Mucosa of descending colon (tissue), 3 donors: ENCODE measurements at places on chromosomes 7 and 10. TPM values are rescaled to one million over a fixed set of nuclear protein-coding genes. Genes with fewer than 3 reads are reported as not detected.

DNA sequence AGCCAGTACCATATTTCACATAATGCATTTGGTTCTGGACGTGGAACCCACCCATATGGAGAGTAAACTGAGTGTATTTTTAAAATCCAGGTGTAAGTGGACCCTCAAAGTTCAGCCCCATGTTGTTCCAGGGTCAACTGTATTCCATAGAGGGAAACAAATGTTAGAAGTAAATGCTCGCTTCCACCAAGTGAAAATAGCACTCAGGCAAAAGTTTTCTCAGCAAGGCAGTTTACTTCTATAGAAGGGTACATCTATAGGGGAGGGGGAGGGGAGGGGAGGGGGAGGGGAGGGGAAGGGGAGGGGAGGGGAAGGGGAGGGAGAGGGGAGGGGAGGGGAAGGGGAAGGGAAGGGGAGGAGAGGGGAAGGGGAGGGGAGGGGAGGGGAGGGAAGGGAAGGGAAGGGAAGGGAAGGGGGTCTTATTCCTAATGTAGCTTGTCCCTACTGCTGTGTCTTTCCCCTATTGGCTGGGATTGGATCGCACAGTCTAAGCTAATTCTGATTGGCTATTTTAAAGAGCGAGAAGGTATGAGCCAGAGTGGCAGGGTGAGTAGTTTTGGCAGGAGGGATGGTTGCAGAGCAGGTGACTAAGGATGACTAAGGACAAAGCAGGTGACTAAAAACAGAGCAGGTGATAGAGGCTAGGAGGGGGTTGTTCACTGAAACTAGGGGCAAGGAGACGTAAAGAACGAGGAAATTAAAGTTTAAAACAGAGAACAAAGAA lies 29.1 kb downstream of the GARIN1A start:
- DNase-seq, result no peak

- DNase-seq, result peak; percentile 4
Observed at GRCh38 chr7:103445228-103446048, 569 bp downstream of the SLC26A5 start.

DNA sequence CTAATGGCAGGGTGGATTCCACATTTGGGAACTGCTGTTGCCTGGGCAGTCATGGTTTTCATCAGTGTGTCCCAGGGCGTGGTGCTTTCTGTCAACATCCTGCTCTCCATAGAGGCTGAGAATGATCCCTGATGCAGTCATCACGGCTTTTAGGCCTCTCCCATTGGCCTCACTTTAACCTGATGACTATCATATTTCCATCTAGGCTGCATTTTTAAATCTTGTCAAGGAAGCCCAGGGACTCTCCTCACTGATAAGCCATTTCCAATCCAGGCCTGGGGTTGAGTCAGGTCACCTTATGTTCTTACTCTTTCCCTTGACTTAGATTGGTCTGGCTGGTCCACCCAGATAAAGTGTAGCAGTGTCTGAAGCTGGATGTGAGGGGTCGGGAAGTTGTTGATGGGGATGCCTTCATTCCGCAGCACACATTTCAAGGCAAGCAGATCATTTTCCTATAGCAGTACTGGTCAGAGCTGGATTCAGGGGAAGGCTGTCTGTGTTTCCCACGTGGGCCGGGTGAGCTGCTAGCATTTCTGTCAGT lies 177.0 kb downstream of the AUTS2 start:
- DNase-seq, result no peak

GRCh38 chr7:139860090-139860775 lies 31.2 kb downstream of the TBXAS1 start:
- DNase-seq, result no peak

- DNase-seq, result no peak
Observed at GRCh38 chr10:59563531-59563930, 146.1 kb downstream of the SLC16A9 start.

DNA sequence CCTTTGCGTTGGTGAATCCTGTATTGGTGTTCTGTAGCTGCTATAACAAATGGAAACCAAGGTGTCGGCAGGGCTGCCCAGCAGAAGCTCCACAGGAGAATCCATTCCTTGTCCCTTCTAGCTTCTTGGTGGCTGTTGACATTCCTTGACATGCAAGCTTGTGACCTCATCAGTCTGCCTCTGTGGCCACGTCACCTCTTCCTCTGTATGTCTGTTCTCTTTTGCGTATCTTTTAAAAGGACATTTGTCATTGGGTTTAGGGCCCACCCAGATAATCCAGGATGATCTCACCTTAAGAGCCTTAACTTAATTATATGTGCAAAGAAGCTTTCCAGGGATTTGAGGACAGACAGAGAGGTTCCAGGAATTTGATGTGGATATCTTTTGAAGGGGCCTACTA lies 15.3 kb upstream of the ZCCHC24 start:
- no peak for DNase-seq

DNA sequence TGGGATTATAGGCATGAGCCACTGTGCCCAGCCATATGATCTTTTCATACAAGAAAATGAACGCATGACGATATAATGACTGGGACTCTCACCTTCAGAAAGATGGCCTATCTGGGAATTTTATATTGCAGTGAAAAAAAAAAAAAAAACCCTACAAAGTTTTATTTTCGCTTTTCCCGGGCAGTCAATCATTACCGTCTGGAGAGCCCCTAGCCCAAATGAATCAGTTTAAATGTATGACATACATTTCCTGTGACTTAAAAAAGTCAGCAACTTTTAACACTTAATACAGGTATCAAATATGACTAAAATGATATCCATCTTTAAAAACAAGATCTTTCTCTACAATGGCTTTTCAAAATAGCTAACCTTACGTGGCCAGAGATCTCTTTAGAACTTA lies 48.2 kb upstream of the NMT2 start:
- no peak for DNase-seq

DNA sequence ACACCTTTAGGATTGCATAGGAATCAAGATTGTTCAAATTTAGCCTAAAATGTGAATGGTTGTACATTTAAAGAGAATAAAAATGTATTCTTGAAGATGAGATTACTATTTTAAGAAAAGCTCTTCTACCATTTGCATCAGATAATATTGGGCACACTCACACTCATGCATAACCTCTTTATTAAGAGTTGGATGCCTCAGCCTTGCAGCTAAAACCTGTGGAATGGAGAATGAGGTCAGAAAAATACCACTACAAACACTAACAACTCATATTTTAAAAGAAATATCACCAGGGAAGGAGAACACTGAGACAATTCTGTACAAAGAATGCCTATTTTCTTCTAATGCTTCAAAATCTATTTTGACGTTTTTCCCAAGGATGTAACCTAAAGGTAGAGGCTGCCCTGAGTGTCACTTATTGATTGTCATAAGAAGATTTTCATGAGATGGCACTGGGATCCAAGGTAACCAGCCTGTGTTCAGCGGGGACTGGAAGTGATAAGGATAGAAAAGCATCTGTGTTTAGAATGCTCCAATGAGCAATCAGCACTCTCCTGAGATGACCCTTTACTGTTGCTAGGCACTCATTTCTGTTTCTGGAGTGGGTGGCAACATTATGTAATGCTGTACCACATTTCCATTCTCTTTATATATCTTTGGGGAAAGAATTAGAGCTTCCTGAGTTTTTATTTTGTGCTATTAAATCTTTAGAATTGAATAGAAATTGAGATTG lies 26.6 kb downstream of the REEP3 start:
- DNase-seq, result no peak

DNA sequence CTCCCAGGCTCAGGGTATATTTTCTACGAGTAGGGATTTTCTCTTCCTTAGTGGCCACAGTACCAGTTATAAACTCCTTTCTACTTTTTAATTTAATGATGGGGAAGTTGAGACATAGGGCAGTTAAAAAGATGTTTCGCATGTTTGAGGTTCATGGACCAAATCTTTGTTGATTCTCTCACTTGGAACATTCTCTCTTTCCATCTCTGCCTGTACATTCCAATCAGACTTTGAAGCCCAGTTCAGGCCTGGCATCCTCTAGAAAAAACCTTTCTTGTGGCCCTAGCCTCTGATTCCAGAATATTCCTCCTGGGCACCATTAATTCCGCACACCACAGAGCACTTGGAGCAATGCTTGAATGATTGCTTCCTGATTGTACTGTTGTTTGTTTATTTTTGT lies 18.5 kb downstream of the SLC13A4 start:
- no peak for DNase-seq

- peak; percentile 30 for DNase-seq
Observed at GRCh38 chr10:49734676-49735075, 27.4 kb downstream of the OGDHL start.

GRCh38 chr10:114703377-114704107 lies 45.5 kb upstream of the ABLIM1 start:
- no peak for DNase-seq

DNA sequence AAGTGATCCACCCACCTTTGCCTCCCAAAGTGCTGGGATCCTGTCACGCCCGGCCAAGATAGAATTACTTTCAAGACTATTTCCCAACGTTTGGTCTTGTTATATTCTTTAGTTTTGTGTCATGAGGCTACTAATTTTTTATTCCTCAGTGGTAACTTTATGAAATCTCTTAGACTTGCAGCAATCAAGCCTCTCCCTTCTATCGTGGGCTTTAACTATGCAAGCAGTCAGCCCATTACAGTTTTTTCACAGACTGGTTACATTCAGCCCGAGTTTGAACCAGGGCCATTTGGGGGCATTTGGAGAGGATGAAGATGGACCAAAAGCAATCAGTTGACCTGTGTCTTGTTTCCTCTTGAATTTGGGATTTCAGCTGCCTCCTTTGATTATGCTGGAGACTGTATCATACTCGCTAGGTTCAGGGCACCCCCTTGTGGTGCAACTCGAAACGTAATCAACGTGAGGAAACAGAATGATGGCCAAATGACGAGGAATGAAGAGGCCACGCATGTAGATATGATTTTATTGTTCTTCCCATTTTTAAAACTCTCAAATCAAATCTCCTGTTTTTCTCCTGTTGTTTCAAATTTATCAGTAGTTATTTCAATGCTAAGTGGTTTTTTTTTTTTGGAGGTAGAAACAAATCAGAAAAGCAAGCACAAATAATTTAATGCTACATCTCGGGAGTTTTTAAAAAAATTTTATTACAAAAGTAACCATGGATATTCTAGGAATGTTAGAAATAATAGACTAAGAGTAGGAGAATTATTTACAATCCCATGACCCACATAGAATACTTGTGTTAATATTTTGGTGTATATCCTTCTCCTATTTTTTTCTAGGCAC lies 151.6 kb downstream of the KIAA1217 start:
- DNase-seq, result no peak

DNA sequence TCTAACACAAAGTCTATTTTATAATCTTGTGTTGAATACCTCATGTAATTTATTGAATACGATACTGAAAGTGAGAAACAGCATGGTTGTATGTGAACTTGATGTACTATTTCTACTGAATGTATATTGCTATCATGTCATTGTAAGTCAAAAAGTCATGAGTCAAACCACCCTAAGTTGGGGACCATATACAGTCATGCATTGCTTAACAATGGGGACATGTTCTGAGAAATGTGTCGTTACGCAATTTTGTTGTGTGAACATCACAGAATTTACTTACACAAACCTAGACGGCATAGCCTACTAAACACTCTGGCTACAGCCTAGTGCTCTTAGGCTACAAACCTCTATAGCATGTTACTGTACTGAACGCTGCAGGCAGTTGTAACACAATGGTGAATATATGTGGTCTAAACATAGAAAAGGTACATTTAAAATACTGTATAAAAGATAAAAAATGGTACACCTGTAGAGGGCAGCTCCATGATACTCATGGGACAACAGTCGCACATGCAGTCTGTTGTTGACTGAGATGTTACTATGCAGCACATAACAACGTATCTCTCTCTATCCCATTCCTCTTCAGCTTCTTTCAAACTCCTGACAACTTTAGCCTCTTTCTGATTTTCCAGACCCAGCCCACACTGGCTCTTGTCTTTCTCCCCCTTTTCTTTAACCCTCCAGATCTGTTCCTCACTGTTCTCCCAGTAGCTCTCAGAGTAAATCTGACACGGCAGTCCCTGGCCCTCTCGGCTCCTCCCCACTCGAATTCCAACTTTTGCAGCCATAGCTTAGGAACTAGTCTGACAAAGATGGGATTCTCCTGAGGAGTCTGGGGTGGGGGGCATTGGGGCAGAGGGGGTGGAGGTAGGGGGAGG lies 90.1 kb downstream of the SNX10 start:
- no peak for DNase-seq

- DNase-seq, result no peak
Observed at GRCh38 chr10:31479752-31480151, 160.7 kb downstream of the ZEB1 start.

GRCh38 chr7:92052684-92053083 lies 81.6 kb downstream of the CYP51A1 start:
- no peak for DNase-seq

GRCh38 chr7:33917661-33918060 lies 12.3 kb downstream of the BMPER start:
- no peak for DNase-seq

GRCh38 chr7:43511769-43512515 lies 71.0 kb upstream of the STK17A start:
- no peak for DNase-seq

- DNase-seq, result no peak
Observed at GRCh38 chr7:27158436-27159265, 2.2 kb upstream of the HOXA7 start.

Gene NOC3L
- total RNA-seq, result 10.2 TPM

Gene CCDC3
- total RNA-seq, result 3.3 TPM

Gene NUDT13
- total RNA-seq, result 5.1 TPM

Gene AASS
- 14.1 TPM for total RNA-seq

Gene FFAR4
- 28.7 TPM for total RNA-seq

Gene STARD3NL
- total RNA-seq, result 25.3 TPM
